ENCODE measurements at places on chromosomes 11 and 22. TPM values are rescaled to one million over a fixed set of nuclear protein-coding genes. Genes with fewer than 3 reads are reported as not detected.

The KCTD14 gene
- total RNA-seq = not detected

The CASP5 gene
- not detected for total RNA-seq

The APOL5 gene
- total RNA-seq = not detected

The PTPRCAP gene
- total RNA-seq = 1.3 TPM

The KIF18A gene
- total RNA-seq = not detected

The DDI1 gene
- not detected for total RNA-seq

The PNPLA2 gene
- 283 TPM for total RNA-seq

The DUSP8 gene
- total RNA-seq = 9.8 TPM

The CRYAB gene
- total RNA-seq = 7,991 TPM

The NPTXR gene
- 15.4 TPM for total RNA-seq

The SPON1 gene
- total RNA-seq = 5.6 TPM

The VPS37C gene
- total RNA-seq = 15.6 TPM

The ADM2 gene
- not detected for total RNA-seq

The PANX2 gene
- 0.08 TPM for total RNA-seq
